ENCODE measurements at places on chromosomes 7 and 10.

- DNase-seq: no peak
These were observed 331.2 kb upstream of the FZD1 start for GRCh38 chr7:90933041-90933440.

DNA sequence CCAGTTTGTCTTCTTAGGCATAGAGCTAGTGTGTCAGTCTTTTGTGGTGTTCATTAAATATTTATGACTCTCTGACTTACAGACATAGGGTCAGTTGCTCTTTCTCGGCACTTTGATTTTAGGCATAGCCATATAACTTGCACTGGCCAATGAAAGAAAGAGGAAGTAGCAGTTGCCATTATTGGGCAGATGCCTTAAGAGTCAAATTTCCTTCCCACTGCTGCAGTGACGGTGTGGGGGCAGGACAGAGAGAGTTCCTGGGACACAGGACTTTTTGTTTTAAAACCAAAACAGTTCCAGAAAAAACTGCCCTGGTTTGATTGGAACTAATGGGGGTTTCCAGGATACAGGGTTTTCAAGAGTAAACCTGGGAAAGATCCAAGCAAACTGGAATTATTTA is 60.2 kb upstream of the PHF14 start:
- no peak for DNase-seq

GRCh38 chr7:86814661-86815379 is 171.1 kb downstream of the GRM3 start:
- DNase-seq: no peak

DNA sequence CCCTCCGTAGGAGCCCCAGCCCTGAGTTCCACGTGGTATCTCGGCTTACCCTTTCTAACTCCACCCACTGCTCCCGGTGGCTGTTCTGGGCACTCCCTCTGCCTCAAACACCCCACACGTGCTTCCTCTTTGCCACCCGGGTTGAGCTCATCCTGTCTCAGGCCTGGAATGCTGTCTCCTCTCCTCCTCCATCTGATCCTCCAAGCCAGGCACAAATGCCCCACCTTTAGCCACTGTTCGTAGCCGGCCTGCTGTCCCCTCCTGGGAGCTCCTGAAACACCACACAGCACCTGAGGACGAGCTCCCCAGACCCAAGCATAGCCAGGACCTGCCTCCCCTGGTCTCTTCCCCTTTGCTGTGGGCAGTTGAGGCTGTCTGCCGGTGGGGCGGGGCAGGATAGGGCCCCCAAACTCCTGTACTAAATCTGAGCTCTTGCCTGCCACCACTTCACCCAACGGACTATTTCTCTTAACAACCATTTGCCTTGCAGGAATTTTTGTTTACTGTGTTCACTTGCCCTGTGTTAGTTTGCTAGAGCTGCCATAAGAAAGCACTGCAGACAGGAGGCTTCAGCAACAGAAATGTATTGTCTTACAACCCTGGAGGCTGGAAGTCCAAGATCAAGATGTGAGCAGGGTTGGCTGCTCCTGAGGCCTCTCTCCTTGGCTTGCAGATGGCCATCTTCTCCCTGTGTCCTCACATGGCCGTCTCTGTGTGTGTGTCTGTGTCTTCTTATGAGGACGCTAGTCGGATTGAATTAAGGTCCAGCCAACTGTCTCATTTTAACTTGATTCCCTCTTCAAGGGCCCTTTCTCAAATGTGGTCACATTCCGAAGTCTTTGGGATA is 58.3 kb upstream of the SHH start:
- no peak for DNase-seq

- no peak for DNase-seq
These were observed 19.3 kb downstream of the AP5Z1 start for GRCh38 chr7:4794591-4795350.

- DNase-seq: no peak
These were observed 126.4 kb upstream of the DKK1 start for GRCh38 chr10:52187521-52188258.

DNA sequence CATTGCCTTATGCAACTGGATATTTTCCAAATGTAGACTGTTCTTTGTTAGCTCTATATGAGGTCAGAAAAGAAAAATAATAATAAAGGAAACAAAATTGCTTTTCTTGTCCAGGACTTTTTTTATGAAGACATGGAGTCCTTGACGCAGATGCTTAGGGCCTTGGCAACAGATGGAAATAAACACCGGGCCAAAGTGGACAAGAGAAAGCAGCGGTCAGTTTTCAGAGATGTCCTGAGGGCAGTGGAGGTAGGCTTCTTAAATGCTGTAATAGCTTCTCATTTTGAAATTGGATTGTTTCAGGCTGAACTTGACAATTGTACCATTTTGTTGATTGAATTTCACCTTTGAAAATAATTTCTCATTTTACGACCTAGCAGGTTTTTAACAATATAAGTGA is 12.9 kb upstream of the LSMEM1 start:
- no peak for DNase-seq

DNA sequence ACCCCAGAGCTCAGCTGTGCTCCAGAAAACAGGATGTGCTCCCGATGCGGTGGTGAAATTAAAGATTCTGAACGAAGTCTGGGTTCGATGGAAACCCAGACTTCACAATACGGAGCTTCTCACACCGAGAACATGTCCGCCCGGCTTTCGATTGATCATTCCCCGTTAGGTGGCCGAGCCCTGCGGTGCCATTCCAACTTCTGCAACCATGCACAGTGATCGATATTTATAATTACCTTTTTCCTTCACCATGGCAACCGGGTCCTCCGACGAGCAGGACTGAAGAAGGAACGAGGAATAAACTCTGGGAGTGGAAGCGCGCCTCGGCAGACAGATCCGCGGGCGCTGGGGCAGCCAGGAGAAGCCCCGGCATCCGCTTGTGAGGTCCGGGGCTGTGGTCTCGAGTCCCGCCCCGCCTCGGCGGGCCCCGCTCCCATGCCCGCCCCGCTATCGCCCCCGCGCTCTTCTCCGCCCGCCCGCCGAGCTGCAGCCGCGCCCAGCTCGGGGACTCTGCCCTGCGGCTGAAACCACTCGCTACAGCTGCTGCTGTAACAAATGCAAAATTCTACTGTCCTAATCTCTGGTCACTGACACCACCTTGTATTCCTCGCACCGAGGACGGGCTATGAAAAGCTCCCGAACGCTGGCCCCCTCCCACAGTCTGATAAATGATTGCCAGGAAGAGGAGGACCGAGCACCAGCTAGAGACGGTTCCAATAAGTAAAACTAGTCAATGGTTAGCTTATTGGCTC is 26.2 kb downstream of the ABLIM1 start:
- peak; percentile 72 for DNase-seq
